ENCODE measurements at places on chromosomes 4 and X.

GRCh38 chr4:10336471-10336870, 120.8 kb downstream of the ZNF518B start:
- DNase-seq = peak; percentile 95

- DNase-seq = no peak
These were observed 52.6 kb upstream of the PPARGC1A start for GRCh38 chr4:23942471-23942870.

DNA sequence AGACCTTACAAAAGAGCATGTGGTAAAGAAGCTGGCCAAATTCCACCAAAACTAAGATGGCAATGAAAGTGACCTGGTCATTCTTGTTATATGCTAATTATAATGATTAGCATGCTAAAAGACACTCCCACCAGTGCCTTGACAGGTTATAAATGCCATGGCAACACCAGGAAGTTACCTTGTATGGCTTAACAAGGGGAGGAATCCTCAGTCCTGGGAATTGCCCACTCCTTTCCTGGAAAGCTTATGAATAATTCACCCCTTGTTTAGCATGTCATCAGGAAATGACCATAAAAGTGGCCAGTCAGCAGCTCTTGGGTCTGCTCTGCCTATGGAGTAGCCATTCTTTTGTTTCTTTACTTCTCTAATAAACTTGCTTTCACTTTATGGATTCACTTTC, 87.9 kb downstream of the UPRT start:
- no peak for DNase-seq

- no peak for DNase-seq
These were observed 599.7 kb downstream of the ARAP2 start for GRCh38 chr4:35644591-35644990.

DNA sequence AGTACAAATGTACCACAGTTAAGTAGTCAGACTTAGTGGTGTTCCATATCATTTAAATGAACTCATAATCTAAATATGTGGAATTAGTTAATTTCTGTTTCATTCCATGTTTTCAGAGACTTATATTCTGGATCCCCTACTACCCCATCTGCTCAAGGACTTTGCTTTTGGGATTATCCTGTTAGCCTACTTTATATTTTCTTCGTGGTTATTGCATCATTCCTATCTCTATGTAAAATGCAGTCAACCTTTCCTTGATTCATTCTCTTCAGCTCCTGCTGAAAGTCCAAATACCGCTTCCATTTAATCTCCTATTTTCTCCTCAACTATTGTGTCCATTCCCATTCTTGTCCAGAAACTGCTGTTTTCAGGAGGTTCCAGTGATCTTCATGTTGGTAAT, 25.1 kb downstream of the SLC30A9 start:
- DNase-seq = no peak

DNA sequence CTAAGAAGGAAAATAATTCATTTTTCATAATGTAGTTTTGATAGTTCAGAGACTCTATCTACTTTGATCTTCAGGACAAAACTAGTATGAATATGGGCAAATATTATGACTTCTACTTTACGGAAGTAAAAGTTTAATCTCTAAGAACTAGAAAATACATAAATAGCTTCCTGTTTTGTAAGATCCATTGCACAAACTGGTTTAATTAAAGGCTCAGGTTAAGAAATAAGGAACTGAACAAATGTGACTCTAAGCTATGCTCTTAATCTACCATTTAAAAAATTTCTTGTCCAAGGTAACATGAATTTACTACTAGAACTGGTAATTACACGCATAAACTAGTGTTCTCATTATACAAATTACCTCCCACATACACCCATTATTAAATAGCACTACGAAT, 360.6 kb downstream of the INPP4B start:
- no peak for DNase-seq

DNA sequence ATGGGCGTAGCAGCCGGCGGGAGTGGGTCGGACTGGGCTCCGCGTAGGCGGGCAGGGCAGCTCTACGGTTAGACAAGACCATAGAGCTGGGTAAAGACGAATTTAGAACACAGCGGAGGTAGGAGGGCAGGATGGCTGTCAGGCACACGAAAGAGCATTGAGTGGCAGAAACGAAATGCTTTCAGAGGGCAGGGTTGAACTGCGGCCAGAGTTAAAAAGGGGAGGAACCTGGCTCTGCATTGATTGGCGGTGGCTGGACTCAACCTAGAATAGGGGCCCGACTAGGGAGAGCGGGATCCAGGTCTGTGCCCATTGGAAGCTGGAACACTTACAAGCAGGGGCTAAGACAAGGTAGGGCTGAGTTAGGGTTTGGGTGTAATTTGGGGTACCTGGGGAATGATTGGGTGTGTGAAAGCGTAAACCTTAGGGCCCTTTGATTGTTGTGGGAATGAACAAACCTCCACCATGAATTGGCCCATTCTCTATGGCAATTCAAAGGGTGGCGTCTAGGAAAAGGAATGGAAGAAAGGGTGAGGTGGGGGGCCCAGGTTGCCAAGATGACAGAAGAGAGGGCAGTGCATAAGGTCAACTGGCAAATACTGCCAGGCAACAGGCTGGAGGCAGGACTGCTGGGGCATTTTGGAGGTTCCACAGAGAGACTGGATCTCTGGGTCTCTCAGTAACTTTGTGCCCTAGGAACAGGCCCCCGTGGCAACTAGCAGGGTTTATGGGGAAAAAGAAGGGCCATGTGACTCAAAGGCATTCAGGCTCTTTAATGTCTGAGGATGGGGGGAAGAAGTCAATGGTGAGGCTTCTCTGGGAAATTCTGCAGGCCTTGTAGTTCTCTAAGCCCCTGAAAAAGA, 911 bp upstream of the ELK1 start:
- DNase-seq = no peak

DNA sequence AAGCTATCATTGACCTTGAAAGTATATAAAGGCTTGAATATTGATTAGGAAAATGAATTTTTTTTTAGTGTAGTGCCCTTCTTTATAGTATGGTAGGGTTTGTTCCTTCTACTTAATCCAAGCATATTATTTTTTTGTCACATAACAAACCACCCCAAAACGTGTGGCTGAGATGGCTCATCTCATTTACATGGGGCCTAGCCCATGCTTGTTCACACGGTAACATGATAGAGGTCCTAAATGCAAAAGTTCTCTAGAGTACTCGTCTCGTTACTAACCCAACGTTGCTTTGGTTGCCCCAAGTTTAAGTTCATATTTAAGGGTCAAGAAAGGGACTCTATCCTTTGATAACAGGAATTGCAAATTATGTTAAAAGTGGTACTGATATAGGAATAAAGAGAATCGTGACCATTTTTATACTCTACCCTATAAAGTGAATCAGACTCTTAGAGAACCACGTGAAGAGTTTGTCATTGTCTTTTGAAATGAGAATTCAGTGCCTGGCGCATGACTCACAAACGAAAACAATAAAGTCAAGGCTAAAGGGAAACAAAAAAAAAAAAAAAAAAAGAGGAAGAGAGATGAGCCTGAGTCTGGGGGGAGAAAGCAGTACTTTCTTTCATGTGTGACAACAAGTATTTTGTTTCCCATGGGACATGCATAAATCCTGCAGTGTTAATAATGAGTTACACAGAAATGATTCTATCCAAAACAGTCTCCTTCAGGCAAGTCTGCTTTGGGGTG, 402.8 kb upstream of the NWD2 start:
- DNase-seq = no peak
